Iris pigment epithelial cell (primary cell): ENCODE measurements at places on chromosomes 2 and 18.
A peak's percentile ranks its signal among the peaks of the same experiment; 100 is the strongest.

GRCh38 chr2:150585221-150585971 lies 97.9 kb upstream of the RND3 start:
- no peak for DNase-seq

- peak; percentile 47 for DNase-seq
Observed at GRCh38 chr2:43412114-43412753, 183.6 kb downstream of the THADA start.

GRCh38 chr18:45658756-45659155 lies 43.5 kb downstream of the SLC14A2 start:
- DNase-seq: peak; percentile 21

- no peak for DNase-seq
Observed at GRCh38 chr2:9799011-9799596, 44.2 kb upstream of the TAF1B start.

DNA sequence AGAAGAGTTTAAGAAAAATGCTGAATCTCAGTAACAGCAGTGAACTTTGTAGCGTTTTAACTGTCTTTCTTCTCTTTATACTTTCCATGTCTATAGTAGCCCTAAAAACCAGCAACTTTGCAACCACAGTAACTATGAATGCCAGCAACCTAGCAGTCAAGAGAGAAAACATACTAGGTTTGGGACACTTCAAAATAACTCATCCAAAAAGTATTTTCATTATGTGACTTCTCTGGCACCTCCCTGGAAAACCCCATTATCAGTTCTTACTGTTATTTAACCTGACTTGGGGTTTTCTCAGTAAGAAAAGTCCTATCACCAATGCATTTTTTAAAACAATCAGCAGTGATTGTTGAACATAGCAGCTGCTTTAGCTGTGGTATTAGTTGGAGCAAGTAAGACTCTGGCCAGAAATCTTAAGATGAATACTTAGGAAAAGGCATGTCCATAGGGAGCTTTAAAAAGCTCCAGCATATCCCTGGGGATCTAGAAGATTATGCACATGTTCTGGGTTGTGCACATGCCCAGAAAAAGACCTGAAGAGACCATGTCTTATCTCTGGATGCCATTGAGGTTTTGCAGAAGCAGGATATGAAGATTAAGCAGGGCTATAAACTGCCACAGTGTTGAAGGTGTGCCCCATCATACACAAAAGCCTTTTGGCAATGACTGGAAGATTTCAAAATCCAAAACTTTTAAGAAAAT lies 411.3 kb downstream of the CMPK2 start:
- no peak for DNase-seq

DNA sequence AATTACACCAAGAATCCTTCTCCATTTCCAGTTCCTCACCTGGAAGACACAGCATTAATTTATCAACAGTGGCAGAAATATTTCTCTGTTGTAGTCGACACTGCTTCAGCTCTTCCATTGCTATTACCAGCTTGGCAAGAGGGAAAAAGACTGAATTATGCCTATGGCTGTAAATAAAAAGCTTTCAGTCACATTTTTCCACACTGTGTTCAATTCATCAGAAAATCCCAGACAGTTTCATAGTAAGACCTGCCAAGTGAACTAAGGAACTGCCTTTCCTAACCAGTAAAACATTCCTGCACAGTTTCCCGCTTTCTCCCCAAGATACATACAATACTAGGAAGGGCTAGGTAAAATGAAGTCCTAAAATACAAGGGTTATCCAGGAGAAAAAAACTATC lies 94.7 kb downstream of the EXOC6B start:
- no peak for DNase-seq

- no peak for DNase-seq
Observed at GRCh38 chr2:128421286-128421685, 102.6 kb upstream of the HS6ST1 start.

- DNase-seq: no peak
Observed at GRCh38 chr2:168730344-168730743, 72.1 kb upstream of the NOSTRIN start.
